ENCODE measurements at places on chromosomes 12 and 14.

DNA sequence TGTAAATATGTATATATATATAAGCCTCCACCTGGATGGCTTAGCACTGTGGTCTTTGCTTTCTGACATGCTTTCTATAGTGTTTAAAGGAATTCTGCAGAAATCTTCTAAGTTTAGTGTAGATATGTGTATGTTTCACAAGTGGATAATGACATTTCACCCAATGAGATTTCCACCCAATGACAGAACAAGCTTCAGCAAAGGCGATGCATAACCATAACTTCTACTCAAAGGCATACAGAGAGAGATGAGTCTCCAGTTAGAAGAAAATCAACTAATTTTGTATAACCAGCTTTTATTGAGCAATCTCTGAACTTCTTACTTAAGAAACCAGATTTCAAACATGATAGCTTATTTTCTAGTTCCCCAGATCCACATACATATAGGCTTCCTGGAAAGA lies 134.0 kb downstream of the DYRK2 start:
- DNase-seq, result no peak

DNA sequence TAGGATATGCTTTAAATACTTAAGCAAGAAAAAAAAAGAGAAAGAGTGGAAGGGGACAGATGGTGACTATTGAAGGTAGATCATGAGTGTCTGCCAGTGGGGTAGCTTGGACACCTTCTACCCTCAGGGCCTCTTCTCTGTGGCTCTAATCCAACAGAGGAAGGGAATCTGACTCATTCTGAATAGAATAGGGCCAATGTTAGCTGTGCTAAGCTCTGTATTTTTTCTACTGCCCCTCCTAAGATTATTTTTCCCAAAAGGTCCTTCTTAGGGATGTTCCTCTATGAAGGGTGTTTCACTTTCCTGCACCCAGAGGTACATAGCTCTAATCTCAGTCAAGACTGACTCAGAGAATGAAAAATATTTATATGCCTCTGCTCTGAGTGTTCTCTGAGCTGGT lies 25.6 kb downstream of the UNC79 start:
- no peak for DNase-seq

DNA sequence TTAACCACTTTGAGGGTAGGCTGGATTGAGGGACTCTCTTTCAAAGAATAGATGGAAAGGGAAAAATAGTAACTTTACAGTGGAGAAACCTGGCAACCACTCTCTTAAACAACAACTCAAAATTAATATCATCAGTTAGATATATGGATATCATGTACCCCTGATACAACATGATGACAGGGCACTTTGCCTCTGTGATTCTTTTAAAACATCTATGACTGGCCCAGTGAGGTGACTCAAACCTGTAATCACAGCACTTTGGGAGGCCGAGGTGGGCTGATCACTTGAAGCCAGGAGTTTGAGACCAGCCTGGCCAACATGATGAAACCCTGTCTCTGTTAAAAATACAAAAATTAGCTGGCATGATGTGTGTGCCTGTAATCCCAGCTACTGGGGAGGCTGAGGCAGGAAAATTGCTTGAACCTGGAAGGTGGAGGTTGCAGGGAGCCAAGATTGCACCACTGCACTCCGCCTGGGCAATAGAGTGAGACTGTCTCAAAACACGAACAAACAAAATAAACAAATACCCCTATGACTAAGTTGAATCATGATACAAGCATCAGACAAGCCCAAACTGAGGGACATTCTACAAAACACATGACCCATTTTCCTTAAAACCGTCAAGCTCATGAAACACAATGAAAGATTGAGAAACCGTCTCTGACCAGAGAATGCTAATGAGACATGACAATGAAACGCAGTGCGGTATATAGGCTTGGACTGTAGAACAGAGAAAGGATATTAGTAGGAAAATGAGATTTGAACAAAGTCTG lies 26.4 kb upstream of the SLC7A8 start:
- DNase-seq, result no peak

GRCh38 chr14:100215330-100215885 lies 23.5 kb upstream of the YY1 start:
- DNase-seq, result no peak

GRCh38 chr12:79848339-79848738 lies 86.6 kb downstream of the PPP1R12A start:
- DNase-seq, result no peak

DNA sequence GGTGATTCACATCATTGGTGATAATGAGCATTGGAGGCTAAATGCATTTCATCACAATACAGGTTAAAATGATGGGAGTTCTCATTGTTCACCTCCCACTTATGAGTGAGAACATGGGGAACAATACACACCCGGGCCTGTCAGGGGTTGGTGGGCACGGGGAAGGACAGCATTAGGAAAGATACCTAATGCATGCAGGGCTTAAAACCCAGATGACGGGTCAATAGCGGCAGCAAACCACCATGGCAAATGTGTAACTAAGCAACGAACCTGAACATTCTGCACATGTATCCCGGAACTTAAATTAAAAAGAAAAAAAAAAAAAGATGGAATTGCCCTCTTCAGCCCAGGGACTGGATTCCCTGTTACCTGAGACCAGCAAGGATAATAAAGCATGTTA lies 2.3 kb upstream of the LUM start:
- DNase-seq, result no peak
